ENCODE measurements at places on chromosomes 4 and X.

- H3K27ac ChIP-seq = no peak overlapping the region
- DNase-seq = no peak
- H3K27me3 ChIP-seq = no peaks in the 10 kb centered on the region
- no peak overlapping the region for H3K4me3 ChIP-seq
These were observed 415.7 kb upstream of the NDST4 start for GRCh38 chr4:115529126-115529525.

- no peak overlapping the region for H3K4me3 ChIP-seq
- H3K27me3 ChIP-seq = no peaks in the 10 kb centered on the region
- no peak for DNase-seq
These were observed 29.1 kb downstream of the ZNF185 start for GRCh38 chrX:152926923-152927322.

GRCh38 chr4:139389991-139390390 is 63.9 kb upstream of the RAB33B start:
- H3K4me3 ChIP-seq = no peak overlapping the region
- no peaks in the 10 kb centered on the region for H3K27me3 ChIP-seq
- H3K27ac ChIP-seq = no peak overlapping the region
- no peaks in the 10 kb centered on the region for H3K4me1 ChIP-seq

GRCh38 chrX:40041915-40042314 is 55.8 kb downstream of the BCOR start:
- no peak overlapping the region for H3K27ac ChIP-seq
- H3K4me1 ChIP-seq = peaks cover 3% of the 10 kb centered on the region
- no peak overlapping the region for H3K4me3 ChIP-seq
- DNase-seq = no peak
- no peaks in the 10 kb centered on the region for H3K36me3 ChIP-seq

DNA sequence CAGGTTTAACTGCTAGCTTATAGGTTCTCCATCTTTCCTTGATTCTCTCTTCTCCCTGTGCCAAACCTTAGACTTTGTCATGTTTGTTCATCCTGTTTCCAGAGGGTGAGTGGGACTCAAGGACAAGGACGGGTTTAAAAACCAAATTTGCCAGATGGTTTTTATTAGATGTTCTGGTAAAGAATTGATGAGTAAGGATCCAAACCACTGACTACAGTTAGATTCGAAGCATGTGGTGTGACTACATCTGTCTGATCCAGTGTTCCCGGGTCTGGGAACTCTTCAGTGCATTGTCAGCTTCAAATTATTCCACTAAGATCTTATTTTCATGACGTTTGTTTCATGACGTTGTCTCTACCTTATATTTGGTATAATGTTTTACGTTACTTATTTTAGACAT is 37.5 kb downstream of the MTMR1 start:
- no peaks in the 10 kb centered on the region for H3K27me3 ChIP-seq
- no peak overlapping the region for H3K4me3 ChIP-seq
- no peaks in the 10 kb centered on the region for H3K4me1 ChIP-seq
- H3K36me3 ChIP-seq = peaks cover 77% of the 10 kb centered on the region
- H3K27ac ChIP-seq = no peak overlapping the region
- no peak for DNase-seq

- H3K36me3 ChIP-seq = no peaks in the 10 kb centered on the region
- no peak overlapping the region for H3K27ac ChIP-seq
- DNase-seq = no peak
- H3K4me1 ChIP-seq = peaks cover 51% of the 10 kb centered on the region
- no peak overlapping the region for H3K4me3 ChIP-seq
- peaks cover 4% of the 10 kb centered on the region for H3K27me3 ChIP-seq
These were observed 88.3 kb downstream of the BCOR start for GRCh38 chrX:40009462-40009851.

- no peaks in the 10 kb centered on the region for H3K36me3 ChIP-seq
- H3K27ac ChIP-seq = no peak overlapping the region
- no peak overlapping the region for H3K4me3 ChIP-seq
- DNase-seq = no peak
- no peaks in the 10 kb centered on the region for H3K4me1 ChIP-seq
These were observed 20.1 kb downstream of the ADRA2C start for GRCh38 chr4:3786196-3786869.

DNA sequence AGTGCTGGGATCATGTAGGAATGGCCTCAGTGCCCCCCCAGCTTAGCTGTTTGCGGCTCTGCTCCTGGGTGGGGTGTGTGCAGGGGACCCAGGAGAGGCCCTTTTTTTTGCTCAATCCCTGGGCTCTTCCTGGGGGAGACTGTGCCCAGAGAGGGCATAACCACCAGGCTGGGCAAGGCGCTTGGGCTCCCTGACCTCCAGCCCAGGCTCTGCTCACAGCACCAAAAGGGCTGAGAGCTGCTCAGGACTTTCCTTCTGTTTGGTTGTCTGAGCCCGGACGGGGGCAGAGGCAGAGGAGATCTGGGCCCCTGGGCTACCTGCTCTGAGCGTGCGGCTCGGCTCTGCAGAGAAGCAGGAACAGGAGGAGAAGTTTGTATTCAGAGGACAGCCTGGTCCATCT is 64.7 kb downstream of the PSAPL1 start:
- H3K27me3 ChIP-seq = no peaks in the 10 kb centered on the region
- no peak overlapping the region for H3K27ac ChIP-seq
- no peaks in the 10 kb centered on the region for H3K36me3 ChIP-seq

- H3K27ac ChIP-seq = no peak overlapping the region
- no peaks in the 10 kb centered on the region for H3K36me3 ChIP-seq
- no peaks in the 10 kb centered on the region for H3K4me1 ChIP-seq
- DNase-seq = no peak
- H3K27me3 ChIP-seq = no peaks in the 10 kb centered on the region
- H3K4me3 ChIP-seq = no peak overlapping the region
These were observed 778.1 kb upstream of the SLIT2 start for GRCh38 chr4:19473569-19473968.

DNA sequence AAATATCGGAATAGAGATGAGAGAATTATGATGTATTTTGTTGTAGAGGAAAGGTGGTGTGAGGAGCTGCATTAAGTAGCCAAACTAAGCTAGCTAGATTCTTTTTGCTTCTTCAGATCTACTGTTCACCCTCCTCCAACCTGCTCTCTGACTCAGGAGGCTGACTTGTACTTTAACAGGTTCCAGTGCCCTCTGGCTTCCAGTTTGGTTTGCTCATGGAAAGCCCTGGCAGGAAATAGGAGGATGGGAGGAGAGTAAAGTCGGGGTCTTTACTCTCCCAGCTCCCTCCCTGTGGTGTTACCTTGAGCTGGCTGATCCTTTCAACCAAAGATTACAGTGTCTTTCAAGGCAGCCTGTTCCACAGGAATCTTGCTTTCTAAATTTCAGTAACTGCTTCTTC is 277.0 kb upstream of the EDA2R start:
- no peak overlapping the region for H3K27ac ChIP-seq
- no peak overlapping the region for H3K4me3 ChIP-seq
- no peak for DNase-seq
- H3K4me1 ChIP-seq = no peaks in the 10 kb centered on the region

DNA sequence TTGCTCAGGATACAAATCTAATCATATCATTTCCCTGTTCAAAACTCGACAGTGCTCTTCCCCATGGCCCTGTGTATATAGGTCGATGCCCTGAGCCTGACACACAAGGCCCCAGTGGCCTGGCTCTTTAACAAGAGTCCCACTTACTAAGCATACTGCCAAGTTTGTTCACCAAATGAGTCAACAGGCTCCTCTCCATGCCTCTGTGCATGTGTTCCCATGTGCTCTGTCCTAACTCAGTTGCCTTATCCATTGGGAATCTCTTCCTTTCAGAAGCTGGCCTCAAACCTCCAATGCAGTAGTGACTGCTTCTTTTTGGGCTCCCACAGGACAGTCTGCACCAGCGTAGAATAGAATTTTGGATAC is 18.9 kb upstream of the CXCR3 start:
- peak overlapping the region; percentile 60 for H3K27ac ChIP-seq
- H3K4me1 ChIP-seq = peaks cover 39% of the 10 kb centered on the region
- H3K36me3 ChIP-seq = no peaks in the 10 kb centered on the region
- no peak for DNase-seq

GRCh38 chrX:10506781-10507180 is 113.6 kb downstream of the MID1 start:
- H3K27ac ChIP-seq = no peak overlapping the region
- no peak for DNase-seq
- H3K36me3 ChIP-seq = no peaks in the 10 kb centered on the region
- H3K4me3 ChIP-seq = no peak overlapping the region

GRCh38 chr4:56728512-56728911 is 47.4 kb upstream of the HOPX start:
- no peak overlapping the region for H3K27ac ChIP-seq
- no peak overlapping the region for H3K4me3 ChIP-seq
- no peak for DNase-seq

GRCh38 chrX:17005712-17006368 is 59.4 kb downstream of the REPS2 start:
- no peaks in the 10 kb centered on the region for H3K36me3 ChIP-seq
- H3K4me3 ChIP-seq = no peak overlapping the region
- H3K4me1 ChIP-seq = no peaks in the 10 kb centered on the region

DNA sequence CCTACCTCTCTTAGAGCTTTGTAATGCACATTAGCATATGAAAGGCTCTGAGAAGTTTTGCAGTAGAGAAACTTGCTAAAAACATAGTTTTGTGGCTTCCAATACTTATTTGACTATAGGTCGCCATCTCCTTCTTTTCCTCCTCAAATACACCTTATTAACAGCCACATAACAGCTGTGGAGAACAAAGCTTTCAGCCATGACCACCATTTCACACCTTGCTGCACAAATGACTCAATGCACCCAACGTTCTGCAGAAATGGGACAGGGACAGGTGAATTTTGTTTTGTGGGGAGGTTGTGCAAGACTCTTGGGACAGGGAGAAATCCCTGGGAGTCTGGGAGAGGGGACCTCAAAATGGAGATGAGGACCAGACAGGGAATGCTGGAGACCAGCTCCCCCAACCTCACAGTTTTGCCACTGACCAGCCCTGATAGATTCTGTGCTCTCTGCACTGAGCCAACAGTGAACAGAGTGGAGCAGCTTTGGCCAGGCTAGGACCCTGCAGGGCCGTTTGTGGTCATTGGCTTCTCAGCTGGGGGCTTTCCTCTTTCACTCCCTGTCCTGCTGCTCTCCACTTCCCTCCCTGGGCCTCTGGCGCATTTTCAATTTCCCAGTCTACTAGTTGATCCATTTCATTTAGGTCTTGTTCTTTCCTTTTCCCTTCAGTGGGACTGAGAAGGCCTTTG is 16.6 kb downstream of the FRMPD3 start:
- no peaks in the 10 kb centered on the region for H3K4me1 ChIP-seq
- no peaks in the 10 kb centered on the region for H3K36me3 ChIP-seq
- no peak overlapping the region for H3K27ac ChIP-seq
- no peaks in the 10 kb centered on the region for H3K27me3 ChIP-seq
- no peak for DNase-seq

DNA sequence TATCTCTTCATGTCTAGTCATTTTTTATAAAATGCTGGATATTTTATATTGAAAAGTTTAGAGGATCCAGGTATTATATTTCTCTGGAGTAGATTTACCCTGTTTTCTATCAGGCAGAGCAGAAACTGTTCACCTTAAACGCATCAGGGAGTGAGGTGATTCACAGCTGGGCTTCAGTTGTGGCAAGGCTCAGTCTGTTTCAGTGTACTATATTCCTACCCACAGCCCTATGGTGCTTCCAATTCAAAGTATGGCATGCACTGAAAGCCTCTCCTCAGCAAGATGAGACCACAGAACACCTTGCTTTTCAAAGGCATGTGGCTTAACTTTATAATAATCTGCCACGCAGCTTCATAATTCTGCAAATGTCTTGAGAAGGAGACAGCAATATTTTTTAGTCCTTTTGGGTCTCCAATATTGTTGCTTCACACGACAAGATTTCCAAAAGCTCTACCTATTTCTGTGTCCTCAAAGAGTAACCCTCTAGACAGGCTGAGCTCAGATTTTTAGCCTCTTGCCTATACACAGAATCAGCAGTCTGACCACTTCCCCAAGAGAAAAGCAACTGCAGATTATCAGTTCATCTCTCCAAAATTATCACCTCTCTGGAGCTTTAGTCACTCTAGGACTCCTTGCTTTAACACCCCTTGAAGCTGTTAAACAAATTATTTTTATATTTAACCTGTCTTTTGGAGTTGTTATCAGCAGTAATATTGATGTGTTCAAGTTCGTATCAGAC is 24.4 kb downstream of the PRDM5 start:
- no peak overlapping the region for H3K4me3 ChIP-seq
- peaks cover 4% of the 10 kb centered on the region for H3K27me3 ChIP-seq
- H3K27ac ChIP-seq = no peak overlapping the region
- no peak for DNase-seq
- no peaks in the 10 kb centered on the region for H3K4me1 ChIP-seq
- no peaks in the 10 kb centered on the region for H3K36me3 ChIP-seq

Data from CD4-positive, CD25-positive, alpha-beta regulatory T cell (primary cell).